DMS79 treated with DMSO at 0.1 percent for 48 hours (cell line): ENCODE measurements at places on chromosomes 6 and 20.

GRCh38 chr6:170583756-170584180 lies 669 bp downstream of the PDCD2 start:
- no peak for DNase-seq

GRCh38 chr6:107817784-107818183 lies 6.3 kb downstream of the SCML4 start:
- DNase-seq: no peak

DNA sequence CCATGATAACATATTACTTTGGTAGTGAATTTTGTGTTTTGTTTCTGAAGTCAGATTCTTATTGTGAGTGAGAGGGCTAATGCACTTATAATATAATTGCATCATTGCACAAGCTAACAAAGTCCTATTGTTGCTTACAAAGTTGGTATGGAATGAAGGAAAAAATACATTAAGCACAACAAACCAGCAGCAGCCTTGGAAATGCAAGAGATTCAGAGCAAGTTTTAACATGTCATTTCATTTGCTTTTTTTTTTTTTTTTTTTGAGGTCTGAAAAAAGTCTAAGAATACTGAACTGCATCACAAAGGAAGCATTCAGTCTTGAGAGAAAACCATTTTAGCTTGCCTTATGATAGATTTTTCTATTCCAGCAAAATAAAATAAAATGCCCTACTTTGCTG lies 57.6 kb downstream of the PLCB4 start:
- no peak for DNase-seq

DNA sequence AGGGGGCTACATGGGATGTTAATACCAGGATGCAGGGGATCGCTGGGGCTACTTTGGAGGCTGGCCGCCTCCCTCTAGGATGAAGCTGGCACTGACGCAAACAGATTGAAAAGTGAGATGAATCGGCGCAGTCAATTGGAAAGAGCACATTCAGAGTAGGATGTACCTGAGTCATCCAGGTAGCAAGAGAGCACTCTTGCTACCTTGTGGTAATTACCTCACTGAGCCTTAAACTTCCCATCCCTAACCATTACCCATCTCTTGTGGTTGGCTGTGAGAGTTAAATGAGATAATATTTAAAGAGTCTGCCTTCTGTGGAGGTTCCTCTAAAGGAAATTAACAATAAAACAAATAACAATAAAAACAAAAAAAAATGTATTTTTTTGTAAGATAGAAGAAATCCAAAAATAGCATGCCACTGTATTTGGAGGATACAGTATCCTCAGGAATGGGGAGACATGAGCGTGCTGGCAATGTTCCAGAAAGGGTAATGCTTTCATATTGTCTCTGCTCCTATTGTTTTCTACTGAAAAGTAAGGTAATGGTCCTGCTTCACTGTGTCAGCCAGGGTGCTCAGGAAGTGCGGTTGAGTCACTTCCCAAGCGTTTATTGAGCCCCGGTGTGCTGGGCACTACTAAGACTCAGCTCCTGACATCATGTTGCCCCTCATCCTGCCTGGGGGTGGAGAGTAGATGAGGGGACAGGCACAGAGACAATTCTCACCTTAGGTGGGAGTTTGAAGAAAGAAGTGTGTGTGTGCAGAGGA lies 301.1 kb downstream of the EYA4 start:
- no peak for DNase-seq

GRCh38 chr20:59429396-59429795 lies 129.0 kb downstream of the EDN3 start:
- DNase-seq: no peak

- DNase-seq: no peak
These were observed 80.5 kb downstream of the IMPG1 start for GRCh38 chr6:75991941-75992340.

GRCh38 chr20:17641520-17641964 lies 40.5 kb downstream of the RRBP1 start:
- DNase-seq: no peak

GRCh38 chr6:37565267-37566110 lies 65.8 kb upstream of the CCDC167 start:
- DNase-seq: peak; percentile 63

GRCh38 chr6:2658788-2659187 lies 91.9 kb downstream of the MYLK4 start:
- DNase-seq: no peak

- DNase-seq: no peak
These were observed 214.4 kb upstream of the KCNG1 start for GRCh38 chr20:51237278-51237677.

DNA sequence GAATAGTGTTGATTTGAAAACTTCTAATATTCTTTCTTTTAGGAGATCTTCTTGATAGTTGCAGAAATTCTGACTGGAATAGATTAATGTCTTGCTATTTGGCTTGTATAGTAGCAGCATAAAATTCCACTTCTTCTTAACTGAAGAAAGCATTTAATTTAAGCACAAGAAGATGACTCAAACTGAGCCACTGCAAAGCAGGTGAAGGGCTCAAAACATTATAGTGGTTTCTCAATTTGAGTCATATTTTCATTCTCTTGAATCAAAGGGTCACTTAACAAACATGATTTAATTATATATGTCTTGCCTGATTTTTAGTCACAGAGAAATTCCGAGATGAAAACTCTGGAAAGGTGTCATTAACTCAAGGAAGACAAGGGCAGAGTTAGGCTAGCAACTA lies 239.3 kb downstream of the ZNF217 start:
- no peak for DNase-seq

GRCh38 chr6:127207591-127208120 lies 59.0 kb upstream of the RNF146 start:
- DNase-seq: no peak

- peak; percentile 11 for DNase-seq
These were observed 1.0 kb downstream of the CALHM6 start for GRCh38 chr6:116461932-116462885.

GRCh38 chr6:38169977-38170526 lies 350.5 kb downstream of the ZFAND3 start:
- DNase-seq: peak; percentile 91

GRCh38 chr20:10679269-10679668 lies 5.5 kb upstream of the JAG1 start:
- DNase-seq: no peak

- no peak for DNase-seq
These were observed 46.0 kb upstream of the TASP1 start for GRCh38 chr20:13684566-13685222.

GRCh38 chr6:156826290-156826955 lies 49.2 kb downstream of the ARID1B start:
- no peak for DNase-seq

DNA sequence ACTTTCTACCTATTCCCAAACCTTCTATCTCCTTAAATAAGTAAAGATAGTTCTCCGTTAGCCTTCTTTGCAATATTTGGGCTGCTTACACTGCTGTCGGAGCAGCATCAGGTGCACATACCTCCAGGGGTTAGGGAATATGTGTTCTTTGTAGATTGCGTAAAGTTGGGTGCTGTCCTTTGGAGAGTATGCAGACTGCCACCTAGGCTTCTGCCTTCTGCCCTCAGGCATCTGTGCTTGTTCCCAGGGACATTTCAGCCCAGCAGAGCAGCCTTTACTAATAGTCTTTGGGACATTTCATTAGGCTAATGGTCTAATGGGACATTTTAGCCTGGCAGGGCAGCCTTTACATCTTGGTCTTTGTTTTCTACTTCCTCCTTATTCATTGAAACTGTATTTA lies 260.6 kb downstream of the TPBG start:
- DNase-seq: no peak

GRCh38 chr6:142845624-142846458 lies 99.1 kb downstream of the HIVEP2 start:
- DNase-seq: peak; percentile 79
